ENCODE measurements at places on chromosomes 6 and 20. TPM values are rescaled to one million over a fixed set of nuclear protein-coding genes. Genes with fewer than 3 reads are reported as not detected.

SYNDIG1 gene
- 34.8 TPM for polyA plus RNA-seq

LY6G6F gene
- not detected for polyA plus RNA-seq

RHAG gene
- polyA plus RNA-seq, result 2.8 TPM

TRIM40 gene
- not detected for polyA plus RNA-seq

SEC63 gene
- polyA plus RNA-seq, result 30.6 TPM

ZSCAN31 gene
- 3.9 TPM for polyA plus RNA-seq

DEFB124 gene
- polyA plus RNA-seq, result not detected

CCDC167 gene
- polyA plus RNA-seq, result 63.8 TPM

ZNF335 gene
- polyA plus RNA-seq, result 6.4 TPM

CLDN20 gene
- polyA plus RNA-seq, result not detected

NHLRC1 gene
- polyA plus RNA-seq, result 2.1 TPM

SLC17A2 gene
- polyA plus RNA-seq, result not detected

NCOA6 gene
- 26.5 TPM for polyA plus RNA-seq

SPTLC3 gene
- 4.2 TPM for polyA plus RNA-seq

ERVFRD-1 gene
- 0.05 TPM for polyA plus RNA-seq

FOXC1 gene
- 7.2 TPM for polyA plus RNA-seq

PRL gene
- not detected for polyA plus RNA-seq

SLC17A3 gene
- not detected for polyA plus RNA-seq

RIPOR3 gene
- 12.9 TPM for polyA plus RNA-seq

KIFC1 gene
- 0.16 TPM for polyA plus RNA-seq

MEP1A gene
- not detected for polyA plus RNA-seq

LZTS3 gene
- polyA plus RNA-seq, result 16.8 TPM

Data from right cardiac atrium (tissue), 5 donors.